GM12891 (cell line): ENCODE measurements at places on chromosomes 6 and 20.
A peak's percentile ranks its signal among the peaks of the same experiment; 100 is the strongest.

GRCh38 chr6:119350202-119350951 lies 816 bp upstream of the MAN1A1 start:
- DNase-seq, result no peak

DNA sequence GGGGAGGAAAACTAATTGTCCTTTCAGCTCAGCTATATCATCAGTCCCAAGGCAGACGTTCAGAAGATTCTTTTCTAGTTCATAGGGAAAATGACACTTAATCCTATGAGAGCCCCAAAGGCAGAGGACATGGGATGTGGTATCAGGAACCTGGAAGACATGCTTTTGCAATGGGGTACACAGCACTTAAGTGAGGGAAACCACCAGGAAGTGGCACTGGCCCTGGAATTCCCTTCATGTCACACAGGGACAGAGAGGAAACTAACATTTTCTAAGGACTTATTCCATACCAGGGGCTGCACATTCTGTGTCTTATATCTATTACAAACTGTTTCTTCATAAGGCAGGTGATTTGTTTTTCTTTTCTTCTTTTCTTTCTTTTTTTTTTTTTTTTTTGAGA lies 28.2 kb downstream of the VPS52 start:
- no peak for DNase-seq

DNA sequence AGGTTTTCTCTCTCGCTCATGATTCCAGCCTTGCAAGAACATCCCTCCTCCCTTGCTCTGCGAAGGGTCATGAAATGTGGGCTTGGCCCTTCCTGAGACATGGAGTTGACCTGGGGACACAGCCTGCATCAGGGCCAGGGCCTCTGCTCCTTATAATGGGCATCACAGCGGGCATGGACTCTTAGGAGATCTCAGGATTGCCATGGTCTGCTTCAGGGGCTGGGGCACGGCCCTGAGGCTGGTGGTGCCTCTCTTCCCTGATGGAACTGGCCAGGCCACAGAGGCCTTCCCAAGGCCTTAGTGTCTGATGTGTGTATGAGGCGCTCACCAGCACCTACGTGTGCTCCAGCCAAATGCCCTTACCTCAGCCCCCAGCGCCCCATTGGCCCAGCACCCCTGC lies 23.9 kb downstream of the ENTPD6 start:
- DNase-seq, result no peak

DNA sequence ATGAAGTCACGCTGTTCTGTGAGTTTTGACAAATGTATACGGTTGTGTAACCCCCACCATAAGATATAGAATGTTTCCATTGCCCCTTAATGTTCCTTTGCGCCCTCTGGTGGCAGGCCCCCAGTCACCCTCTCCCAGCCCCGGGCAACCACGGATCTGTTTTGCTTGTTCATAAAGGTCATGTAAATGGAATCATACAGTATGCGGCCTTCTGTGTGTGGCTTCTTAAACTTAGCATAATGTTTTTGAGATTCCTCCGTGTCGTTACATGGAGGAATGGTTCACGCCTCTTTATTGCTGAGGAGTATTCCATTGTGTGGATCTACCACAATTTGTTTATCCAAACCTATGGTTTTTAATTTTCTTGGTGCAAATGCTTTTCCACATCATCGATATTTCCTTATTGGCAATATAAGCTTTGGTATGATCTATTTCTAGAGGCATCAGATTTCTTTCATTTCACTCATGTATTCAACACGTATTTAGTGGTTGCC lies 28.4 kb downstream of the LYRM2 start:
- peak; percentile 38 for DNase-seq

DNA sequence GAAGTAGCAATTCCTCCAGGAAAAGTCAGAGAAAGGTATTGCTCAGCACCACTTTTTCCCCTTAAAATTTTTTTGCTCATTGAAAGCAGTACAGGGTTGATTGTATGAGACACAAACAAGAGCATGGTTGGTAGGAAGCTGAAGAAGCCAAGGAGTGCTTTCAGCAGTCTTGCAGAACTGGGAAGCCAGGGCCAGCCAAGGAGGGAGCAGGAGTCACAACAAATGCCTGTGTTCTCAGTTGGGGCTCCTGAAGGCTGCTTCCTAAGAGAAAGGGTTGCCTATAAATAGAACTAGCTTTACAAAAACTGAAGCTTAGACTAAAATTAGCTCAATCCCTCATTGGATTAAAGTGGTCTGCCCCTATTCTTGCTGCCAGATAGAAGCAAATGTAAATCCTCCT lies 3.3 kb upstream of the THEMIS start:
- no peak for DNase-seq

DNA sequence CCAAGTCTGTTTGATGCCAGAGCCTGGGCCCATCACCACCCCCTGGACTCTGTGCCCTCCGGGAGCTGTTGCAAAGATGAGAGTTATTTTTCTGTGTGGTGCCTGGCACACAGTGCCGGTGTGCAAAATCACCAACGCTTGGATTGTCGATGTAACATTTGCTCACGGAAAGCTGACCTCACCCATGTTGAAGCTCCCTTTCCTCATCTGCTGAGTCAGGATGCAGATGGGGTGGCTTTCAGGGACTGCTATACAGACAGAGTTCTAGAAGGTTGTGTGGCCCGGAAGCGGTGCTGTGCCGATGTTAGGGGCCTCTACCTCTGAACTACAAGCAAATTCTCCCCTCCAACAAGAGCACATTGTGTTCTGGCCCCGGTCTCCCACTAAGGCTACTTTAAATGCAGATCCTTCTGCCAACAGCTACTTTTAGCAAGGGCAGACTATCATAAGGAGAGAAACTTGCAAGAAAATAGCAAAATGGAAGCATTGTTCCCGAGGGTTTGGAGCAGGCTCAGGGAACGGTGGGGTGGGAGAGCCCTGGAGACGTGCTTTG lies 34.0 kb downstream of the EYA2 start:
- no peak for DNase-seq

DNA sequence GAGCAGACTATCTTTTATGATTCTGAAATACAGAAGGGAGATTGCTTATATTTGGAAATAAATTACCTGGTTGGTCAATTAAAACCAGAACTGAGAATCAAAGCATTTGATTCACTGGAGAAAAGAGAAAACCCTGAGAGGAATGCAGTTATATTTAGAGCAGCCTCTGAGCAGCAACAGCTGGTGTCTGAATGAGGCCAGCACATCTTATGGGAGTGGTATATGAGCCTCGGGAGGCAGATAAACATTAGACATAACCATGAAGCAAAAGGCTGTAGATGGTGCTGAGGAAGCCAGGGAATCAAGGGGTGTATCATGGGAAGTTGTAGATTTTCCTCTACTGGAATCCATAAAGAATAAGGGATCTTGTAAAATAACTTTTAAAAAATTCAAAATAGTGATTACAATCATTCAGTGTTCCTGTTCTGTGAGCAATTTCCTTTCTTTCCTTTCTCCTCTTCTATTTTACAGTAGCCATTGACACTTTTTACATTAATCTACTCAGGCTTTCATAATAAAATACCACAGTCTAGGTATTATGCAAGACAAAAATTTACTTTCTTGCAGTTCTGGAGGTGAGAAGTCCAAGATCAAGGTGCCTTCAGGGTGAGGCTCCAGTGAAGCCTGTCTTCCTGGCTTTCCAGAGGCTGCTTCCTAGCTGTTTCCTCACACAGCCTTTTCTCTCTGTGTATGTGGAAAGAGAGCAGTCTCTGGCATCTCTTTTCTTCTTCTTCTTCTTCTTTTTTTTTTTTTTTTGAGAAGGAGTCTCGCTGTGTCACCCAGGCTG lies 32.8 kb upstream of the ENPP5 start:
- no peak for DNase-seq
